ENCODE measurements at places on chromosomes 2 and 18.
A peak's percentile ranks its signal among the peaks of the same experiment; 100 is the strongest.

DNA sequence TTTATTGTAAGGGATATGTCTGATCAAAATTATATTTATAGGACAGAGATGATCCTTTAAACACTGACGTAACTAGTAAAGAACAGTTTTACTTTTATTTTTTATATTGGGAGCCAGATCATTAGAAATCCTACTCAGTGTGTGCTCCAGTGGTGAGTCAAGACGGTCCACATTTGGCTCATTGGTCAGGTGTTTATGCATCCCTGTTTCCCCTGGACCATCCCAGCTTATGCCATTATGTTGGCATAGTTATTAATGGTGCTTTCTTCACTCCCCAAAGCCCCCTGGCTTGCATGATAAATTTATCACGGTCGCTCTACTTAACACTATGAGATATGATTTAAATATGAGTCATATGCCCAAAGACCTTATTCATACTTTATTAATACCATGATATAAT lies 293.4 kb downstream of the XIRP2 start:
- DNase-seq, result no peak

DNA sequence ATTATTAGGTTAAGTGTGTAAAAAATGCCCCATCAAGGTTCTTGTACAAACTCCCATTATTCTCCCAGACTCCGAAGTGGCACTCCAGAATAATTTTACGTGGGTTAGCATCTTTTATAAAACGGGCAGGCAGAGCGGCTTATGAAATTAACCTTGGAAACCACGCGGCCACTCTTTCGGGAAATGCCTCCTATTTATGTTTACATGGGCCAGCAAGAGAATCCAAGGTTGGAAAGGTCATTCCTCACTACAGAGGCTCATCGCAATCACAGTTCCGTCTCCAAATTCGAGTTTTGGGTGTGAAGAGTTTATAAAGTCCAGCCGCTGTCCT lies 1.2 kb upstream of the IMPA2 start:
- DNase-seq, result no peak

GRCh38 chr2:46257476-46257875 lies 39.7 kb upstream of the EPAS1 start:
- DNase-seq, result no peak

GRCh38 chr18:62493033-62493862 lies 29.6 kb upstream of the ZCCHC2 start:
- DNase-seq, result no peak

DNA sequence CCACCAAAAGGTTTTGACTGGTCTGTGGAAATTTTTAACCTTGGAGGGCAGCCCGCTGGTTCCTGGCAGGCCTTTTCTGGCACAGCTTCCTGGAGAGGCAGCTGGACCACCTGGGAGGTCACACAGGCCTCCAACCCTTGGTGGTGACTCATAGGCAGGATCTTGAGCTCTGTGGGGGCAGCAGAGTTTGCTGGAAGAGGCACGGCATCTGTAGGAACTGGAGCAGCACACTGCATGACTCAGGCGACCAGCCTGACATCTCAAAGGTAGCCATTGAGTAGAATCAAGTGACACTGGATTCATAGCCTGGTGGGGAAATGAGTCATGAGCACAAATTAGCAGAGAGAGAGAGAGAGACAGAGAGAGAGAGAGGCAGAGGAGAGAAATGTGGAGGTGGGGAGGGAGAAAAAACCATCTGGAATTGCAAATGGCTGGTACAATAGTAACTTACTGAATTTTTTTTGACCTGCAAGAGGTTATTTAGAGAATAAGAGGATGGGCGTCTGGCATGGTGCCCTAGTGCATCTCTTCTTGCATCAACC lies 57.4 kb downstream of the TRPM8 start:
- peak; percentile 95 for DNase-seq

- peak; percentile 87 for DNase-seq
These were observed 79.6 kb upstream of the SPOPL start for GRCh38 chr2:138421971-138422335.

DNA sequence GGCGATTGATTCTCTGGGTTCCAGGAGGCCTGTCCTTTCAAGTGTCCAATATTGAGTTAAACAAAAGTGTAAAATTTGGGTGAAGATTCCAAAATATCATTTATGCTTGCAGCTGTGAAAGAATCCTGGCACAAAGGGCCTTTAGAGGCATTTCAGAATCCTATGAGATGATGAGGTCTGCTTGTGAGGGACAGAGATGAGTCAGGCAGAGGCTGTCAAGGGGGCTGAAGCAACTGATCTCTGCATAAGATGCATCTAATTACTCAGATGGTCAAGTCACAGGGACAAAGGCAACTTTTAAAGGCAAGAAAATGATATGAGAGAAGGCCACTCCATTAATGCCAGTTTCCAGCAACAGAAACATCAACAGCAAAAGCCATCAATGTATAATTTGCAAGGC lies 78.8 kb downstream of the FHOD3 start:
- no peak for DNase-seq
